HT-29 (cell line): ENCODE measurements at places on chromosomes 3 and 15. TPM values are rescaled to one million over a fixed set of nuclear protein-coding genes. Genes with fewer than 3 reads are reported as not detected.

Gene FAM227B
- 0.18 TPM in 1 of 2 replicates, not detected in the other for total RNA-seq

Gene DAZL
- not detected in 2 replicates for total RNA-seq

Gene ECE2
- total RNA-seq: not detected in 2 replicates

Gene MESD
- 15.5 and 18.1 TPM in 2 replicates for total RNA-seq
